ENCODE measurements at places on chromosomes 4 and X.

GRCh38 chrX:39755143-39756032 is 342.4 kb downstream of the BCOR start:
- DNase-seq = no peak

GRCh38 chr4:151905197-151905596 is 144.4 kb upstream of the GATB start:
- no peak for DNase-seq

- no peak for DNase-seq
These were observed 151.0 kb downstream of the ANTXR2 start for GRCh38 chr4:79922011-79922410.

GRCh38 chr4:2457481-2458295 is 11.2 kb upstream of the RNF4 start:
- no peak for DNase-seq

- DNase-seq = no peak
These were observed 3.4 kb downstream of the WFS1 start for GRCh38 chr4:6272863-6273660.

DNA sequence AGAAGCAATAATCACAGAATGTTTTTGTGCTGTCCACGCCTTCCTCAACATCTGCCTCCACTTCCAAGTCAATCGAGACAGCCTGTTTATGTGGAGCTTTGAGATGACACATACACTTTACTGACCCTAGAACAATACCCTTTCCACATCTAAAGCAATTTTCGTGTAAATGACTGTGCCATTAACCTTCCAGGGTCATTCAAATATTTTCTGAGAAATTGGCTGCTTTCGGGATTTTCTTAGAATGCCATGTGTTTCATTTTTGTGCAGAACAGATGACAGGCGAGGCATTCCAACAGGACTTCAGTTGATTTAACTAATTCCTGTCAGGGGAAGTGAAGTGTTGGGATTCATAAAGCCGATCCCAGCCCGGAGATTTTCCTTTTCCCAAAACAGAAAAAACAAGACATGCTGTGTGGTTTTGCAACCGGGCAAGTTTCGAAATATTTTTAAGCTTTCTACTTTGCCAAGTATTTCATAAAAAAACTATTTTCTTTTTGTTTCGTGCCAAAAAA is 73.9 kb downstream of the SORBS2 start:
- no peak for DNase-seq

- DNase-seq = no peak
These were observed 88.6 kb downstream of the ZIC3 start for GRCh38 chrX:137654481-137654880.

DNA sequence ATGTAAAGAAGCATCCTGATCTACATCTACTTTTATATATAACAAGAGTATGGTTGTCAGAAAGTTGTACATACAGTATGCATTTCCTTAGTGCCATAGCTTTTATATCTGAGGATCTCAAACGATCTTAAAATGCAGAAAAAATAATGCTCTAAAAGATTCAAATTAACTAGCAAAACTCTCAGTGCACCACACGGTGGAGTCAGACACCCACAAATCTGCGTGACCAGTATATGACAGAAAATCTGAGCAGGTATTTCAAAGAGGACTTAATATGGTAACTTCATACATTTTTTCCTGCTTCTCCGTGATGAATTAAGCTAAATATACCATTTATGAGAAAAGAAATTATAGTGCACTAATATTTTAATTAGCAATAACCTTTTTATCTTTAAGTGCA is 803.0 kb downstream of the DMD start:
- DNase-seq = no peak

GRCh38 chr4:97367878-97368277 is 775.4 kb downstream of the STPG2 start:
- no peak for DNase-seq

GRCh38 chr4:164648849-164649212 is 105.1 kb upstream of the SMIM31 start:
- DNase-seq = no peak

DNA sequence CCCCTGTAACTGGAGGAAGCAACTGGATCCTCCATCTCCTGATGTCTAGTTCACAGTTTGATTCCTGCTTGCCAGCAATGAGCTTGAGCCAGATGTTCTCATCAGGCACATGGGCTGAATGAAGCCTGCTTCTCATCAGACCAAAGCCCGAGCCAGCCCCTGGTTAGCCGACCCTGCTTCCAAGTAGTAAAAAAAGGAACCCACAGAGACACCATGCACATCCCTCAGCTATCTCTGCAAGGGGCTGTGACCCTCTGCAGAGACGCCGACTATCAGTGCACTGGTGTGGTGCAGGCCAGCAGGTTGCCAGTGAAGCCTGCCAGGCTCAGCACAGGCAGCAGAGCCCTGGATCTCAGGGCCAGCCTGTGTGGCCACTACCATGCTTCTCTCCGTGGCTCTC is 2.8 kb downstream of the DCTD start:
- DNase-seq = no peak

DNA sequence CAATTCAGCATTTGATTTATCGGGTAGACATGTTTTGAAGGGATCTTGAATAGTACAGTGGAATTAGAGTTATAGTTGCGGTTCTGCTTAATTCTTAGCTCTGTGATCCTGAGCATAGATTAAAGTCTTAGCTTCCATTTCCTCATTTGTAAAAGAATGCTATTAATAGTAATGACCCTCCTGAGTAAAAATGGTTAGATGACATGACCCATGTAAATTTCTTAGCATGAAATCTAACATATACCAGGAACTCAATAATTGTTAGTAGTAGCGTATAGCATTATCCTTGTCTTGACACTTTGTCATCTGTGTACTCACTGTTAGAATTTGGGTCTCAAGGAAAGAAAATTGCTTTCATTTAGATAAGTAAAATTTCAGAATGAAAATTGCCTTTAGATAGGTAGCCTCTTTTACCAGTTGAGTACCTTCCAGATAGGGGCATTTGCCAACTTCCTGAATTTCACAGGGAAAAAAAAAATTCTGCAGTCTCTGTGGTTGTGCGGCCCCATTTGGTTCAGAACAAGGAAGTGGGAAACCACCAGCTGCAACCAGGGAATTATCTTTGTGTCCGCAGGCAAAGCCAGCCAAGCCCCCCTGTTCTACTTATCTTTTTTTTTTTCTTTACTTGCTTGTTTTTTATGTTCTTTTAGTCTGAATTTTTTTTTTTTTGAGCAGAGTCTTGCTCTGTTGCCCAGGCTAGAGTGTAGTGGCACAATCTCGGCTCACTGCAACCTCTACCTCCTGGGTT is 86.9 kb downstream of the TMEM164 start:
- DNase-seq = no peak

GRCh38 chrX:124209792-124210576 is 122.5 kb upstream of the TEX13D start:
- DNase-seq = no peak

- DNase-seq = no peak
These were observed 3.2 kb downstream of the GBA3 start for GRCh38 chr4:22695917-22696316.

- no peak for DNase-seq
These were observed 62.5 kb downstream of the NPY1R start for GRCh38 chr4:163269869-163270268.

DNA sequence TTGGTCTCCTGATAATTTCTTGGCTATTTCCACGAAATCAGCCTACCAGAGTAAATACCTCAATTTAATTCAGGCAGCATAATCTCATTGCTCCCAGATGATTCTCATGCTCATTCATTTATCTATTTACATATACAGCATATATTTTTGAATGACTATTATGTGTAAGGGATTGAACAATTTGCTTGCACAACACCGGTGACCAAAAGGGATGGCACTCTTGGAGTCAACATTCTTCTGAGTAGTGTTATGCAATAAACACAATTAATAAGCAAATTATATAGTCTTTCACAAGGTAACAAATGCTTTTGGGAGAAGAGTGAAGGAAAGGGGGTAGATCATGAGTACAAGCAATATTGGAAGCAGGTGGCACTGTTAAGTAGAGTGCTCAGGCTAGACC is 1015.3 kb downstream of the ARAP2 start:
- no peak for DNase-seq

- DNase-seq = no peak
These were observed 128.0 kb upstream of the VEGFC start for GRCh38 chr4:176920694-176921093.

DNA sequence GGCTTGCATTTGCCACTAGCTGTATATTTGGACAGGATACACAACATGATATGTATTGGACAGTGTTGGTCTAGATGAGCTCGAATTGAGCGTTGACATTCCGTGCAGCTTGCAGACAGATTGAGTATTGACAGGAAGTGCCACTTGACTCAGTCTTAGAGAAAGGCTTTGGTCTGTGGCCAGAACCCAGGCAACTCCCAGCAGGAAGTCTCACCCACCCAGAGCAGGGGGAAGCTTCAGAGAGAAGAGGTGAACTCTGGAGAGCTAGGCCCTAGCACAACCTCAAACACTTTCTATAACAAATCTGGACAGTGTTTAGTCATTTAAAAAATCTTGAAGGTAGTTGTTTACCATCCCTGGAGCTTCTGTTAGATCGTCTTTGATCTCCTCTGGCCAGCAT is 280.5 kb downstream of the FBXW7 start:
- DNase-seq = peak; percentile 27

- DNase-seq = no peak
These were observed 49.5 kb upstream of the MAN2B2 start for GRCh38 chr4:6525474-6525873.

DNA sequence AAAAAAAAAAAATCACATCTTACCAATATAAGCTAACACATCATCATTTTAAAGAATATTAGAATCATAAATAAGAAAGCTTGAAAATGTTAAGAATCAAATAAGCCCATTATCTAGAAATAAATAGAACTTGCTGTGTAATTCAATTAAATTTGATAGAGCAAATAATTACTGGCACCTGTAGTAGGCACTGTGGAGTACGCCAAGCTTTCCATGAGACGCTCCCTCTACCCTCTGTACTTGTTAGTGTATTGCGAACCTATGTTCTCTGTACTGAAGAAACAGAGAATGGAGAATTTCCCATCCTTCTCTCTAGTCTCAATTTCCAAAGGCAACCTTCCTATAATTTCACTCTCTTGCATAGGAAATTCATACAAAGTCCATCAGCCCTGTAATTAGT is 61.7 kb upstream of the HAND2 start:
- no peak for DNase-seq

DNA sequence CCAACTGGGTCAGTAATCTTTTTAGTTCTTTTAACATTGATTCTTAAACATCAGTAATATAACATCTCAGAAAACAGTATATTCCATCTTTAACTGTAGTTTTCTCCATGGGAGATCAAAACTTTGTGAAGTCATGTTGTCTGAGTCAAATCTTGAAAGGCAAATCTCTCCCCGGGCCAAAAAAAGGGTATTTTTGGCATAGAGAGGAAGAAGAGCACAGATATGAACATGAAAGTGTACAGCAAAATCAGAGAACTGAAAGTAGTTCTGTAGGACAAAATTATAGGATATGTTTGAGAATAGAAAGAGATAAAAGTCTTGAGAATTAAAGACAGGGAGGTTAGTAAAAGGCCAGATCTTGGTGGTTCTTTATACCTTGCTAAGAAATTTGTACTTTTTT is 176.4 kb upstream of the GYPA start:
- no peak for DNase-seq

- no peak for DNase-seq
These were observed 41.3 kb downstream of the RBMX start for GRCh38 chrX:136839196-136839595.

- DNase-seq = no peak
These were observed 1365.9 kb upstream of the AGA start for GRCh38 chr4:178808106-178808505.

DNA sequence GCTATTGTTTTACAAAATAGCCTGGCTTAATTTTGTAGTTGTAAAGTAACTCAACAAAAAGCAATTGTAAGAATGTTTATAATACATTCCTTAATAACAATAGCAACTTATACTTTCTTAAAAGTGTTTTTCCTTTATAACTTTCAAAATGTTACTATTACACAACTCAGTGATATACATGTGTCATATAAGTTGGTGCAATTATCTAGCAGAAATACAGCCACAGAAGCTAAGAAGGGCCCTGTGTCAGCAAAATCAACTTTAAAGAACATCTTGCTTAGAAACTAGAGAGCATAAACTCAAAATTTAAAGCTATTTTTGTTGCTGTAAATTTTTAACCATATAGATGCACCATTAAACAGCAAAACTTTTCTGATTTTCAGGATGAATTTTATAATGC is 41.4 kb upstream of the MAB21L2 start:
- no peak for DNase-seq

DNA sequence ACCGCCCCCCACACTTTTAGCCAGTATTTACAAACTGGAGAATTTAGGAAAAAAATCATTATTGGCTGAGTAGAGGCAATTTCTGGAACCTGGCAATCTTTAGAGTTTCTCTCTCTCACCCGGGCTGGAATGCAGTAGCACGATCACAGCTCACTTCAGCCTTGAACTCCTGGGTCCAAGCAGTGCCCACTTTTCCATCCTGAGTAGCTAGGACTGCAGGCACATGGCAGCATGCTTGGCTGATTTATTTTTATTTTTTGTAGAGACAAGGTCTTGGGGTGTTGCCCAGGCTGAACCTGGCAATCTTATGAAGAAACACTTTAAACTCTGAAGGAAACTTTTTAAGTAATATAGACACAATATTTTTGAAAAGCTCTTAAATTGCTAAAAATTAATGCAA is 120.1 kb downstream of the AFF1 start:
- DNase-seq = no peak

GRCh38 chr4:7397206-7398103 is 37.3 kb downstream of the PSAPL1 start:
- DNase-seq = no peak

- DNase-seq = no peak
These were observed 66.6 kb downstream of the FNIP2 start for GRCh38 chr4:158835226-158836001.

DNA sequence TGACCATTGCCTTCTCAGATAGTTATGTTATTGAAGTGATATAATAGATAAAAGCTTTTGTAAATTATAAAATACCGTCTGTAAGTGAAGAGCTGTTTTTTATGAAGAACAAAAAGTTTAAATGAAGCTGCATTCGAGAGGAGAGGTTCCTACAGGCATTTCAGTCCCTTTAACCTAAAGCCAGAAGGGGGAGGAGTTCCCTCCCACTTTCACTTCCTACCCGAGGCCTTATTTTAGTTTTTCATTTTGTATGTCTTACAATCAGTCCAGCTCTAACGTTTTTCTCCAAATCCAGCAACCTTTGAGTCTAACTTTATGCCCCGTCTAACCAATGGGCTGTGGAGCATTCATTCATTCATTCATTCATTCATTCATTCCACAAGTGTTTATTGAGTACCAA is 16.5 kb upstream of the SOX3 start:
- no peak for DNase-seq

- no peak for DNase-seq
These were observed 62.2 kb downstream of the PRKX start for GRCh38 chrX:3651277-3651676.

GRCh38 chrX:10929747-10930146 is 181.4 kb upstream of the HCCS start:
- no peak for DNase-seq

All from GM12864 (cell line).